Dermis lymphatic vessel endothelial cell (primary cell): ENCODE measurements at places on chromosomes 1 and 21. TPM values are rescaled to one million over a fixed set of nuclear protein-coding genes. Genes with fewer than 3 reads are reported as not detected.

ZC3H11A gene
- 106 and 111 TPM in 2 replicates for total RNA-seq

CCDC30 gene
- total RNA-seq, result 0.33 and 0.69 TPM in 2 replicates

TMEM200B gene
- total RNA-seq, result 0.26 and 0.33 TPM in 2 replicates

TRNP1 gene
- total RNA-seq, result 0.98 and 1.7 TPM in 2 replicates

MAP3K21 gene
- total RNA-seq, result 0.43 and 0.54 TPM in 2 replicates

PEX19 gene
- total RNA-seq, result 29.3 and 32.2 TPM in 2 replicates

GPR37L1 gene
- total RNA-seq, result not detected in 2 replicates

OR2W3 gene
- total RNA-seq, result 0.09 and 0.33 TPM in 2 replicates

PLEKHN1 gene
- total RNA-seq, result 0.11 and 0.17 TPM in 2 replicates

EPHA2 gene
- 58.1 and 65.6 TPM in 2 replicates for total RNA-seq

CORT gene
- total RNA-seq, result 0.17 TPM in 1 of 2 replicates, not detected in the other

AK4 gene
- total RNA-seq, result 15.8 and 23.5 TPM in 2 replicates

URB2 gene
- 6.5 and 10.2 TPM in 2 replicates for total RNA-seq

DCDC2B gene
- total RNA-seq, result not detected in 2 replicates

OR6N1 gene
- total RNA-seq, result not detected in 2 replicates

MAP3K6 gene
- 1.8 and 2.3 TPM in 2 replicates for total RNA-seq

GOLT1A gene
- total RNA-seq, result not detected in 2 replicates

PER3 gene
- total RNA-seq, result 1.6 and 2.1 TPM in 2 replicates

SH2D2A gene
- total RNA-seq, result not detected in 2 replicates

SLC45A3 gene
- total RNA-seq, result 26.9 and 43.8 TPM in 2 replicates

SWT1 gene
- 5.7 and 6.7 TPM in 2 replicates for total RNA-seq

SPRR4 gene
- total RNA-seq, result not detected in 2 replicates

PTCH2 gene
- total RNA-seq, result 0.09 TPM in 1 of 2 replicates, not detected in the other

CGN gene
- 0.11 and 0.26 TPM in 2 replicates for total RNA-seq

THEM5 gene
- 0.33 and 0.34 TPM in 2 replicates for total RNA-seq
